Type B pancreatic cell (in vitro differentiated cells): ENCODE measurements at places on chromosomes 13 and 19. TPM values are rescaled to one million over a fixed set of nuclear protein-coding genes. Genes with fewer than 3 reads are reported as not detected.

DNA sequence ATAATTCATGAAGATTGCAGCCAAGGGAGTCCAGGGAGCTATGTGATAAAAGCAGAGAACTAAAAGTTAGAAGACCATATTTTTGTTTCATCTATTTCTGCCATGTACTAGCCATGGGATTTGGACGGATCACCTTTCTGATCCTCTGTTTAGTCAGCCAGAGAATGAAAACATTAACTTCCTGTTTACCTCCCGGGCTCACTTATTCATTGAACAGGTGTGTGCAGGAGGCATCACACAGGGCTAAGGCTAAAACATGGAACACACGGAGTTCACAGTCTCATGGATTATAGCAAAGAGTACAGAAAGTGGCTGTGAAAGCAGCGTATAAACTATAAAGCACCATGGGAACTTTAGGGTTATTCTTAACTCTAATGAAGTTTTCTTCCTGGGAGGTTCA is 96.8 kb downstream of the GPR12 start:
- no peaks in the 10 kb centered on the region for H3K27me3 ChIP-seq
- H3K27ac ChIP-seq = no peak overlapping the region
- no peak for DNase-seq
- H3K36me3 ChIP-seq = peaks cover 6% of the 10 kb centered on the region

- no peaks in the 10 kb centered on the region for H3K27me3 ChIP-seq
- H3K4me1 ChIP-seq = no peaks in the 10 kb centered on the region
- H3K4me3 ChIP-seq = no peak overlapping the region
- H3K27ac ChIP-seq = no peak overlapping the region
- peaks cover 3% of the 10 kb centered on the region for H3K36me3 ChIP-seq
- DNase-seq = no peak
Observed at GRCh38 chr13:51778392-51778791, 25.6 kb downstream of the DHRS12 start.

DNA sequence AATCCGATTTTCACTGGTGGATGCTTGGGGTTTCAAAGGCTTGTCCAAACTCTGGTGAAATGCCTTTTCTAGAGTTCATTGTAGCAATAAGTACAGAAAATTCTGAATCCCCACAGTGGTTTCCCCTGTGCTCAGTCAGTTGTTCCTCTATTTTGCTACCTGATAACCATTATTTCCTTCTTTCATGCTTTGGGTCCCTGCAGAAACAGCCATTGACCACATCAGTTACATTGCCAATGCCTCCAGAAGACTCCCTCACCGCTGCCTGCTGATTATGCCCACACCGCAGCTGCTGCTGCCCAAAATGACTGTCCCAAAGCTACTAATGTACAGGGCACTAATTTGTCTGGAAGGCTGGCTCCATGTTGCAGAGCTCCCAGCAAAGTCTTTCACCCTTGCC is 517.3 kb downstream of the KLF12 start:
- no peak overlapping the region for H3K27ac ChIP-seq
- H3K36me3 ChIP-seq = peaks cover 7% of the 10 kb centered on the region
- H3K4me3 ChIP-seq = no peak overlapping the region
- DNase-seq = no peak
- H3K27me3 ChIP-seq = no peaks in the 10 kb centered on the region

- H3K27ac ChIP-seq = no peak overlapping the region
- no peaks in the 10 kb centered on the region for H3K27me3 ChIP-seq
- no peak overlapping the region for H3K4me3 ChIP-seq
- DNase-seq = no peak
- H3K36me3 ChIP-seq = no peaks in the 10 kb centered on the region
- peaks cover 32% of the 10 kb centered on the region for H3K4me1 ChIP-seq
Observed at GRCh38 chr19:18488403-18488723, 33.5 kb downstream of the ELL start.

DNA sequence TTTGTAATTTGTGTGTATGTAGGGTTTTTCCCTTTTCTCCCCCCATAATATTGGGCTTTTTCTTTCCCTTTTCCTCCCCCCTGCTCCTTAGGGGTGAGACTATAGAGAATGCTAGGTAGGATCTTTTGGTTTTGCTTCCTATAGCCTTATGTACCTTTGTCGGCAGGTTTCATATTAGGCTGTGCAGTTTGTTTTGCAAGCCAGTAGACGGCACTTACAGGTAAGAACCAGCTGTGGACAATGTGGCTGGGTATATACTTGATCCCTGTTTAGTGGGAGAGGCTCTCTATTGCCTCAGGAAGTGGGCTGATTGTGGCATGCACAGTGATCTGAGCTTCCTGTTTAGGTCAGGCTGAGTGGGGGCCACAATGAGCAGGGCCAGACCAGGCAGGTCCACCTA is 359.2 kb upstream of the OBI1 start:
- DNase-seq = no peak
- H3K36me3 ChIP-seq = no peaks in the 10 kb centered on the region
- no peak overlapping the region for H3K27ac ChIP-seq

- peaks cover 63% of the 10 kb centered on the region for H3K4me1 ChIP-seq
- peaks cover 7% of the 10 kb centered on the region for H3K27me3 ChIP-seq
- no peak overlapping the region for H3K27ac ChIP-seq
Observed at GRCh38 chr13:30337061-30337610, 29.8 kb upstream of the KATNAL1 start.

DNA sequence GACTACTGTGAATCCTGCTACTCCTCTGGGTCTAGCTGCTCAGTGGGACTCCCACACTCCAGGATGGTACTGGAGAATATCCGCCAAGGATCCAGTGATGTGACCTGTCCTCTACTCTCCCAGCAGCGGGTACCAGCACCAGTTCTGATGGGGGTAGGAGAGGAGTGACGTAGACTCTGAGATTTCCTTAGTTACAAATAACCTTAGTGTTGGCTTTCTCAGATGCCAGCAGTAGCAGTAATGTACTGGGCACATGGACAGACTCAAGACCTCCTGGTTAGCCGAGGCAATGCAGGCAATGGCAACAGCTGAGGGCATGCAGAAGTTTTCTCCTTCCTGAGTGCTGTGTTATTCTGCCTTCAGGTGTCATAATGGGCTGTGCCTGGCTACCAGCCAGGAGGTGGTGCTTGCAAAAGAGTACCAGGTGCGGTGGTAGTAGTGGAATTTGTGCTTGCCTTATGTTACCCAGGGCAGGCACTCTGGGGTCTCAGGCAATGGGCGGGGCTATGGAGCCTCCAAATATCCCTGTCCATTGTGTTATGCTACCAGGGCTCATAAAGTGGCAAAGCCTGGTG is 105.3 kb upstream of the KLF5 start:
- H3K4me3 ChIP-seq = no peak overlapping the region
- H3K27ac ChIP-seq = no peak overlapping the region
- DNase-seq = no peak
- H3K36me3 ChIP-seq = peaks cover 28% of the 10 kb centered on the region
- H3K27me3 ChIP-seq = no peaks in the 10 kb centered on the region

GRCh38 chr19:27672309-27673047 is 1540.5 kb downstream of the UQCRFS1 start:
- H3K36me3 ChIP-seq = no peaks in the 10 kb centered on the region
- no peak overlapping the region for H3K4me3 ChIP-seq
- no peaks in the 10 kb centered on the region for H3K4me1 ChIP-seq
- peak; percentile 11 for DNase-seq
- H3K27ac ChIP-seq = no peak overlapping the region
- no peaks in the 10 kb centered on the region for H3K27me3 ChIP-seq

DNA sequence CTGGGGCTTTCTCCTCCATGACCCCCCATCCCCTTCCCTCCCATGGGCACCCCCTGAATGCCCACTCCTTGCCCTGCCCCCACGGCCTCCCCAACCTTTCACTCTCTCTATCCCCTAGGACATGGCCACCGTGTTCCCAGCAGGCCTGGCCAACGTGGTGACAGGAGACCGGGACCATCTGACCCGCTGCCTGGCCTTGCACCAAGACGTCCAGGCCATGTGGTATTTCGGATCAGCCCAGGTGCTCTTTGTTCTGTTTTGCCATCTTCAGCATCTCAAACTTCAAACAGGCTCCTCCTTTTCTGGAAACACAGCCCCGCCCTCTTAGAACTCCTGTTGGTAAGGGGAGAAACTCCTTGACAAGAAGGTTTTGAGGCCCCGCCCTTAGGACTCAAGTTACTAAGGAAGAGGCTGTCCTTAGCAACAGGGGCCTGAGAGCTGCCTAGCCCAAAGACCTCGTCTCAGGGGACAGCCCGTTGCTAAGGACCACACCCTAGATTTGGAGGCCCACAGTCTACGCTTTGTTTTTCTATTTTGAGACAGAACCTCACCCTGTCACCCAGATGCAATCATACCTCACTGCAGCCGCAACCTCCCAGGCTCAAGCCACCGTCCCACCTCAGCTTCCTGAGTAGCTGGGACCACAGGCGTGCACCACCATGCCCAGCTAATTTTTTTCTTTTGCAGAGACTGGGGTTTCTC is 5.1 kb upstream of the FLT3LG start:
- DNase-seq = no peak
- peaks cover 6% of the 10 kb centered on the region for H3K36me3 ChIP-seq
- H3K4me1 ChIP-seq = peaks cover 7% of the 10 kb centered on the region
- peak overlapping the region; percentile 97 for H3K27ac ChIP-seq
- peak overlapping the region; percentile 79 for H3K4me3 ChIP-seq

- H3K27ac ChIP-seq = no peak overlapping the region
- H3K4me3 ChIP-seq = no peak overlapping the region
- H3K36me3 ChIP-seq = no peaks in the 10 kb centered on the region
- no peak for DNase-seq
- H3K4me1 ChIP-seq = peaks cover 46% of the 10 kb centered on the region
Observed at GRCh38 chr13:44049081-44049945, 169.6 kb downstream of the LACC1 start.

- H3K27me3 ChIP-seq = no peaks in the 10 kb centered on the region
- no peak overlapping the region for H3K27ac ChIP-seq
- no peak overlapping the region for H3K4me3 ChIP-seq
- no peaks in the 10 kb centered on the region for H3K4me1 ChIP-seq
- no peak for DNase-seq
- peaks cover 4% of the 10 kb centered on the region for H3K36me3 ChIP-seq
Observed at GRCh38 chr13:105573136-105573535, 962.3 kb downstream of the EFNB2 start.

- peak overlapping the region; percentile 84 for H3K27ac ChIP-seq
- no peak for DNase-seq
- H3K4me3 ChIP-seq = peak overlapping the region; percentile 66
- H3K36me3 ChIP-seq = peaks cover 3% of the 10 kb centered on the region
- peaks cover 13% of the 10 kb centered on the region for H3K4me1 ChIP-seq
Observed at GRCh38 chr19:45499196-45500180, 1.2 kb downstream of the PPM1N start.

DNA sequence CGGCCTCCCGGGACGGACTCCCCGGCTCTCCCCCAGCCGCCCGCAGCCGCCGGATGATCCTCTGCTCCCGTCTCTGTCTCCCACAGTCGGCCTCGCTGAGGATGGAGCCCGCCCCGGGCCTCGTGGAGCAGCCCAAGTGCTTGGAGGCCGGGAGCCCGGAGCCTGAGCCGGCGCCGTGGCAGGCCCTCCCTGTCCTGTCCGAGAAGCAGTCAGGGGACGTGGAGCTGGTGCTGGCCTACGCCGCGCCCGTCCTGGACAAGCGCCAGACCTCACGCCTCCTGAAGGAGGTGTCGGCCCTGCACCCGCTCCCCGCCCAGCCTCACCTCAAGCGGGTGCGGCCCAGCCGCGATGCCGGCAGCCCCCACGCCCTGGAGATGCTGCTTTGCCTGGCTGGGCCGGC is 6.8 kb downstream of the ADAT3 start:
- H3K4me1 ChIP-seq = peaks cover 4% of the 10 kb centered on the region
- no peak overlapping the region for H3K27ac ChIP-seq
- no peak for DNase-seq
- H3K36me3 ChIP-seq = peaks cover 4% of the 10 kb centered on the region
- no peaks in the 10 kb centered on the region for H3K27me3 ChIP-seq

- no peaks in the 10 kb centered on the region for H3K36me3 ChIP-seq
- H3K4me3 ChIP-seq = no peak overlapping the region
- DNase-seq = no peak
- H3K27me3 ChIP-seq = no peaks in the 10 kb centered on the region
- peaks cover 17% of the 10 kb centered on the region for H3K4me1 ChIP-seq
- H3K27ac ChIP-seq = no peak overlapping the region
Observed at GRCh38 chr19:17754634-17755442, 3.6 kb downstream of the FCHO1 start.

DNA sequence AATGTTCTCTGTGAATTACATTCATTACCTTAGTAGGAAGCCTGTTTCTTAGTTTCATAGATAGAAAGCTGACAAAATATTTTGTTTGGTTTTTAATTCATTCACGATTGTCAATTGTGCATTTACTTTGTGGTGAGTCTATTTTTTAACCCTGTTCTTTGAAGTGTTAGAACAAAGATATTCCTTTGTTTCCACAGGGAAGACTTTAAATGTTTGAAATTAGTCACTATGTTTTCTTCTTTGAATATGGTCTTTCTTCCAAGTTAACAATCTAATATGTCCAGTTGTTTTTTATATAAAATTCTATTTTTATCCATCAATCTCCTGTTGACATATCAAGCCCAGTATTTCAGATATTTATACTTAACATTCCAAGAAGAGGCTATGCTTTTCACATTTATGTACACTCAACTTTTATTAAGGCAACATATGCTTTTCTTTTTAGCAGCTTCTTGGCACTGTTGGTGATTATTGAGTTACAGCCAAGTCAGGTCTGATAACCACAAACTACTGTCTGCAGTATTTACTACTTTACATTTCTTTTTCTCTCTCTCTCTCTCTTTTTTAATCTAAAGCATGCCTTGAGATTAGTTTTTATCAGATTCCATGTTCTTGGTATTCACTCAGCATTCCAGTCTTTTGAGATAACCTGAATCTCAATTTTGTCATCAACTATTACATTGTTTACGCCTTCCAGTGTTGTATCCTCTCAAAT is 812.8 kb upstream of the SLC10A2 start:
- H3K27ac ChIP-seq = no peak overlapping the region
- peaks cover 13% of the 10 kb centered on the region for H3K4me1 ChIP-seq
- peaks cover 4% of the 10 kb centered on the region for H3K27me3 ChIP-seq

DNA sequence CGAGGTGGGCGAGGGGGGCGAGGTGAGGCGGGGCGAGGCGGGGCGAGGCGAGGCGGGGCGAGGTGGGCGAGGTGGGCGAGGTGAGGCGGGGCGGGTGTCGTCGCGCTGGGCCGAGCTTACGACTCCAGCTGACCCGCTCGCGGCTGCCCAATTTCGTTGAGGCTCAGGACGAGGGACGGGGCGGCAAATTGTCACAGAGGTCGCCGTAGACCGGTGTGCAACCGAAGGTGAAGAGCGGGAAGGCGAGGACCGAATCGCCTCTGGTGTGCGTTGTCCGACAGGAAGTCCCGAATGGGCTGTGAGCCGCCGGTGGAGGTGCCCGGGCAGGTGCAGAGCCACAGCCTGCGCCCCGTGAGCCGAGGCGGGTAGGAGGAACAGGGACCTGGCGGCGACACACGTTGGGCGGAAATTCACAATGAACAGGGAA is at the start of gene LACC1:
TSS of gene LACC1 (plus strand) at position 150 of the 427 bp plus-strand sequence. CDS start 1,082 bp downstream, outside the sequence.
- H3K4me3 ChIP-seq = peak within 1 kb of the TSS; percentile 94
- peaks cover 12% of the 10 kb centered on the region for H3K4me1 ChIP-seq
- no peaks in the 10 kb centered on the region for H3K36me3 ChIP-seq

The NCR1 gene
- not detected in 2 replicates for total RNA-seq

The PIAS4 gene
- 39.8 and 42.3 TPM in 2 replicates for total RNA-seq

The TLE6 gene
- 3.8 TPM in 2 replicates for total RNA-seq

The ZNF229 gene
- 12.0 and 20.4 TPM in 2 replicates for total RNA-seq

The PRRG2 gene
- 5.1 and 5.2 TPM in 2 replicates for total RNA-seq

The CYP4F8 gene
- not detected in 2 replicates for total RNA-seq

The ASF1B gene
- total RNA-seq = 14.8 and 27.4 TPM in 2 replicates

The ZNF99 gene
- not detected in 2 replicates for total RNA-seq
